ENCODE measurements at places on chromosomes 12 and 14. TPM values are rescaled to one million over a fixed set of nuclear protein-coding genes. Genes with fewer than 3 reads are reported as not detected.

The KRT3 gene
- total RNA-seq, result not detected

The GNB3 gene
- total RNA-seq, result 4.5 TPM

The FBLN5 gene
- 39.4 TPM for total RNA-seq

The TEX22 gene
- 6.2 TPM for total RNA-seq

The TAS2R42 gene
- not detected for total RNA-seq

The IRAK3 gene
- 23.1 TPM for total RNA-seq

The FAM186B gene
- 1.2 TPM for total RNA-seq

The ATP2A2 gene
- 357 TPM for total RNA-seq

The SOX5 gene
- 23.5 TPM for total RNA-seq

The AQP2 gene
- 0.70 TPM for total RNA-seq

The DTX1 gene
- 1.1 TPM for total RNA-seq

The TSPAN19 gene
- not detected for total RNA-seq

The LRRC9 gene
- 0.08 TPM for total RNA-seq

The TMEM63C gene
- total RNA-seq, result 0.55 TPM

The KLRB1 gene
- 1.6 TPM for total RNA-seq

The LRP1-AS gene
- not detected for total RNA-seq

The ATL1 gene
- total RNA-seq, result 8.8 TPM

The CAMKK2 gene
- total RNA-seq, result 38.8 TPM

The CAND1 gene
- total RNA-seq, result 141 TPM

The DAO gene
- total RNA-seq, result not detected

The FAM222A gene
- 0.73 TPM for total RNA-seq

The NEUROD4 gene
- not detected for total RNA-seq

The SLC25A47 gene
- total RNA-seq, result not detected

The STON2 gene
- 61.4 TPM for total RNA-seq

The TRPV4 gene
- total RNA-seq, result 3.6 TPM

The CERS5 gene
- 55.6 TPM for total RNA-seq

The NTF3 gene
- 6.1 TPM for total RNA-seq

The ANKRD33 gene
- total RNA-seq, result not detected

The PAH gene
- 2.2 TPM for total RNA-seq

The SDS gene
- total RNA-seq, result 6.4 TPM

The TAS2R46 gene
- 5.4 TPM for total RNA-seq

The OR6C4 gene
- total RNA-seq, result not detected

The MYF5 gene
- total RNA-seq, result not detected

The KLRC4 gene
- total RNA-seq, result 3.4 TPM

The INHBE gene
- total RNA-seq, result 0.23 TPM

The ENDOU gene
- 0.89 TPM for total RNA-seq

The CD4 gene
- 18.0 TPM for total RNA-seq

The CAPS2 gene
- total RNA-seq, result 11.4 TPM

The MBD6 gene
- total RNA-seq, result 177 TPM

The ERO1A gene
- total RNA-seq, result 67.3 TPM

The CCDC184 gene
- total RNA-seq, result 5.6 TPM

The ZFHX2 gene
- 2.8 TPM for total RNA-seq

The SYCP3 gene
- total RNA-seq, result not detected

The P2RX2 gene
- total RNA-seq, result 0.36 TPM

The MYH7 gene
- total RNA-seq, result 2.1 TPM

The ADAMTS20 gene
- total RNA-seq, result not detected

The PTPRO gene
- total RNA-seq, result 3.0 TPM

The LMNTD1 gene
- not detected for total RNA-seq

The TAS2R31 gene
- total RNA-seq, result 12.2 TPM

The SLC25A21 gene
- 2.2 TPM for total RNA-seq

The ARHGDIB gene
- total RNA-seq, result 264 TPM

The MYO1H gene
- not detected for total RNA-seq

The HAL gene
- 1.8 TPM for total RNA-seq

The RESF1 gene
- 68.1 TPM for total RNA-seq

Measured in ureter (tissue), 1 donor.